ENCODE measurements at places on chromosomes 11 and 22.

GRCh38 chr22:20542736-20543135, 35.3 kb downstream of the MED15 start:
- peak; percentile 59 for DNase-seq

DNA sequence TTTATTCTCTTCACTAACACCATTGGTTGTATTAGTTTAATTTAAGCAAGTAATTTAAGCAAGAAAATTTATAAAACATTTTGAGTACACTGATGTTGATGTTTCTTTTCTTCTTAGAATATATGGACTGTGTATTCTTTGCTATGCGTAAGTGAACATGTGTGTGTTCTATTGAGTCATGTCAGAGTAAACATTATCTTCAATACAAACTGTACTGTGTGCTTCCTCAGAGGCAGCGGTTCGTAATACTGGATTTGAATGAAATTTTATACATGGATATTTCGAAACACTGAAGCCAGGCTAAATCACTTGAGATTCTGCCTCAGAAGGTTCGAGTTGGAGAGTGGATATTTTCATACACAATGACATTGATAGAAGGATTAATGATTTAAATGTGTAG, 452.6 kb downstream of the LUZP2 start:
- DNase-seq: no peak

GRCh38 chr11:92892802-92893684, 76.4 kb upstream of the MTNR1B start:
- DNase-seq: no peak

DNA sequence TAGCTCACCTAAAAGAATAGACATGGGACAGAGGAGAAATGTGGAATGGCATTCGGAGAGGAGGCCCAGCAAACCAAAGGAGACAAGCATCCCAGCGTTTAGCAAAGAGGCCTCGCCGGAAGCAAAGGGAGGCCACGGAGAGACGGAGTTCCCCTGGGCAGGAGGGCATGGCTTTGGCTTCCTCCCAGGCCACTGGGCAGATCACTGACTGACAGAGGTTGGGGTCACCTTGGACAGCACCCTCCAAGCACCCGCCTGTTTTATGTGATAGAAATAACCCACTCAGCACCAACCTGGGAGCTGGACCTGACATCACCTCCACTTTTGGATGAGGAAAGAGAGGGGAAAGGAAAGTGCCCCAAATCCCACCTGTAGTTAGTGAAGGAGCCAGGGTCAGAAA, 434.1 kb downstream of the BRD1 start:
- no peak for DNase-seq

- no peak for DNase-seq
Observed at GRCh38 chr11:65931773-65932557, 12.7 kb downstream of the DRAP1 start.

DNA sequence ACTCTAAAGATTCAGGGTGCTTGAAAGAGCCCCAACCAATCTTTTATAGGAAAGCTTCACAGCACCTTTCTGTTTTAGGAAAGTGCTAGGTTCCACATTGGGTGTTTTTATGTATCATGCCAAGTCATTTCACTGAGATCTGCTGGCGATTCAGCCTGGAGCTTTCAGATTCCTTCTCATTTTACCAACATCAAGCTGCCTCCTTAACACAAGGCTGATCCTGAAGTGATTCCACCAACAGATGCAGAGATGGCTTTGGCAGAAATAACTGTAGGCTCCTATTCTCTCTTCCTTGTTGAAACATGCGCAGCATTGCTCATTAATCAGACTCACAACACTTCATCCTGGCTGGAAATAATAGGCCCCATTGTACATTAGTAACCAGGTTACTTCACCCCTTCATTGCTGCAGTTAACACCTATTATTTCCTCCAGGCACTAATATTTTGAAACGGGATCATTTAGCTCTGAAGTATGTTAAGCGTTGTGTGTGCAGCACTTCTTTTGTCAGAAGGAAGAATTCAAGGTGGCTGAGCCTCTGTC, 89.0 kb downstream of the OPCML start:
- DNase-seq: no peak

GRCh38 chr11:132158091-132158490, 787.7 kb downstream of the NTM start:
- DNase-seq: no peak

- no peak for DNase-seq
Observed at GRCh38 chr22:48853627-48854240, 973.9 kb downstream of the BRD1 start.

- no peak for DNase-seq
Observed at GRCh38 chr11:36162006-36162882, 127.0 kb downstream of the COMMD9 start.

All from HS-27A (cell line).